ENCODE measurements at places on chromosomes 6 and 20.

DNA sequence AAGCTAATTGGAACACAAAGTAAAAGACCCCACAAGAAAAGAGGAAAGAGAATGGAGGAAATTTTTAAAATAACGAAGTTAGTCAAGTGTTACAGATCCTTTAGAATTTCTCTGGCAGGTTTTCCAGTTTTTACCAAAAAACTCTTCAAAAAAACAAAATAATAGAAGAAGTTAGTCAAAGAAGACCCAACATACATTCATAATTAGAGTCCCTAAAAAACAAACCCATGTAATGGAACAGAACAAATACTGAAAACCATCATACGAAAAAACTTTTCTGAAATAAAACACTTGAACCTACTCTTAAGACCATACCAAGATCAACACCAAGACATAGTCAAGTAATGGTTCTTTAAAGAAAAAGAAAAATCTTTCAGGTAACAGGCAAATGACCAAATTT is 31.6 kb downstream of the RANBP9 start:
- no peak for DNase-seq

DNA sequence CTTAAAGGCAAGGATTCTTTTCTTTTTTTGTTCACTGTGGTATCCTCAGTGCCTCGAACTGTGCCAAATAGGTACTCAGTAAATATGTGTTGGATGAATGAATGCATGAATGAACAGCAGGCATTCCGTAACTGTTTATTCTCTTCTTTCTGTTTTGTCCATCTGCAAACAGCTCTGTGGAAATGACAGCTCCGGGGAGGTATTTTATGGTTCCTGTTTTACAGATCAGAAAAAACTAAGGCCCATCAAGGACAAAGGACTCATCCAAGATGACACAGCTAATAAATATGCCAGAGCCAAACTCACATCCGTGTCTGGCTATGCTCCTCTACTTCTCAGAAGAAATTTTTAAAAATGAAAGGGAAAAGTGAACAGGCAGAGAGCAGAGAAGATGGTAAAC is 21.0 kb downstream of the JPH2 start:
- no peak for DNase-seq

DNA sequence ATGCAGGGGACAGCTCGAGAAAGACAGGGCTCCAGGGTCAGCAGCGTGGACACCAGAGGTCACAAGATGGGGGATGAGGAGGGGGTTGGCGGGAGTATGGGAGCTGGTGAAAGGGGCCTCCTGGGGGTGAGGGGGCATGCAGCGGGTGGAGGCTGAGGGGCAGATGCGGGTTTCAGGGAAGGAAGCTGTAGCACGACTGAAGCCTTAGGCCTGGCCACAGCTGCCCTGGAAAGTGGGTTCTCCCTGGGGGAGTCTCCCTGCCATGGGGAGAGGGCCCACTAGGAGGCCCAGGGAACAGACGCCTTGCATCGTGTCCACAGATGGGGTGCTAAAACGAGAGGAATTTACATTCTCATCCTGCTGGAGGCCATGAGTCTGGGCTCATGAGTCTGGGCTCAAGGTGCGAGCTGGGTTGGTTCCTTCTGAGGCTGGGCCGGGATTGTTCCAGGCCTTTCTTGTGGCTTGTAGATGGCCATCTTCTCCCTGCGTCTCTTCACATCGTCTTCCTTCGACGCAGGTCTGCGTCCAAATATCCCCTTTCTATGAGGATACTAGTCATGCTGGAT is 18.0 kb downstream of the APCDD1L start:
- no peak for DNase-seq

- no peak for DNase-seq
Observed at GRCh38 chr6:116412270-116412669, 41.5 kb downstream of the DSE start.

GRCh38 chr6:41730531-41731436 is 4.6 kb downstream of the TFEB start:
- DNase-seq = peak; percentile 43

DNA sequence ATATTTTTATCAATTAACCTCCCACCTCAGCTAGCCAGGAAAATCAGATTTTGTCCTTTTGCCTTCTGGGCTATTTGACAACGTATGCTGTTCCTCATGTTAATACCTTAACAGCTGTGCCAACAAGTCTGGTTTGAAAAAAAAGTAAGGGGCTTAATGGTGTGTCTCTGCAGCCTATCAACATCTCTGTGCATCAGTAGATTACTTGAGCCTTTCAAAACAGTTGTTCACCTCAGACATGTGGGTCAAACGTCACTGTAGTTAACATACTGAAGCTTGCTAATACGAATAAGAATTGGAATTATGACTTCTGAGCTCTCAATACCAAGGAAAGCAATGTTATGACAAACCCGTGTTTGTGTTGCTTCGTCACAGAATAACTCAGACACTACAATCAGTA is 23.0 kb downstream of the CEP57L1 start:
- DNase-seq = no peak

GRCh38 chr6:146700078-146700686 is 101.4 kb downstream of the ADGB start:
- DNase-seq = peak; percentile 75

GRCh38 chr6:22068561-22069305 is 228.1 kb downstream of the PRL start:
- DNase-seq = no peak
